Natural killer cell treated with Interleukin-12 subunit alpha and Interleukin-12 subunit beta and Interleukin-15 and Interleukin-18, amount 100 ng/mL, for 72 hours (primary cell): ENCODE measurements at places on chromosomes 1 and 21.

- no peak for DNase-seq
Observed at GRCh38 chr21:46171996-46172862, 12.0 kb downstream of the SPATC1L start.

GRCh38 chr1:58576727-58577653 lies at the start of gene TACSTD2:
TSS of gene TACSTD2 (minus strand) at chr1:58577252. CDS start at chr1:58577156, 96 bp downstream.
- no peak for DNase-seq

DNA sequence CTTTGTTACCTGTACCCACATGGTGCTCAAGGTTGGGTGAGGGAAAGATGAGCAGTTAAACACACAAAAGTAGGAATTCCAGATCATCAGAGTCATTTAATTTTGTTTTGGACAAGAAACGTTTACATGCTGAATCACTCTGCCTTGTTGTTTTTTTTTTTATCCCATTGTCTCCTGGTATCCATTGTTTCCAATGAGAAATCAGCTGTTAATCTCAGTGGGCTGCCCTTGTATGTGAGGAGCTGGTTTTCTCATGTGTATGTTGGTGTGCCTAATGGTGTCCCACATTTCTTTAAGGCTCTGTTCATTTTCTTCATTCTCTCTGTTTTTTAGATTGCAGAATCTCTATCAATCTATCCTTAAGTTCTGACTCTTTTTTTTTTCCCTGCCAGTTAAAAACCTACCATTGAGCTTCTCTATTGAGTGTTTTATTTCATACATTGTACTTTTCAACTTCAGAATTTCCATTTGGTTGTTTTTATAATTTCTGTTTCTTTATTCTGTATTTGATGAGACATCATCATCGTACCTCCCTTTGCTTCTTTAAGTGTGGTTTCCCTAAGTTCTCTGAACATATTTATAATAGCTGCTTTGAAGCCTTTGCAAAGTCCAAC lies 8.8 kb upstream of the OBSCN start:
- no peak for DNase-seq

GRCh38 chr1:64940025-64940424 lies 26.3 kb downstream of the JAK1 start:
- DNase-seq = no peak

DNA sequence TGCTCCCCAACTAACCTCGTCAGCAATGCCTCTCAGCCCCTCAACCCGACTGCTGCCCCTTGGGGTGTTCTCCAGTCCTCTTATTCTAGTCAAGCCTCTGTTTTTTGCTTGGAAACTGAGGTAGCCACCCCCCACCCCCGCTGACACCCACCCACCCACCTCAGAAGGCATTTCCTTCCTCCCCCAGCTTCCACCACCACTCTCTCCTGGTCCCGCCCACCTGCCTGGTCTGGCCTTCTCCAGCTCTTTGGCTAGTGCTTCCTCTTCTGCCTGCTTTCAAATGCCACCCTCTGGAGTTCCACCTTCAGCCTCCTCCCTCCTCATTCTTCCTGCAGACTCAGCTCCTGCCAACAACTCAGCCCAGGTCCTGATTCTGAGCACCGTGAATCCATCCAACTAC lies 35.3 kb downstream of the OLFML2B start:
- no peak for DNase-seq

DNA sequence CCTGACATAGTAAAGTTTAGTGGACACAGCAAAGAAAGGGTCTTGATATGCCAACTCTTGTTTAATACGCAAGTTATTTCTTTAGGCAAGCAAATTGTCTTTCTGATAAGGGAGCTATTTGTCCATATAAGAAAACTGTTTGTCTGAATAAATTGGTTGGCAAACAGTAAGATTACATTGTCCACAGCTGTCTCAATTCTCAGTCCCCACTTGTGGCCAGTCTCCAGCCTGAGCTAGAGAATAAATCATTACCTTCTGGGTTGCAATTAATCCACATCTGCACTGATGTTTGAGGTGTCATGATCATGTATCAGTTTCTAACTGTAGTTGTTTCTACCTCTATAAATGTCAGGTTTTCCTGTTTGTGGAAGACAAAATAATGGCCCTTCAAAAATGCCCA lies 60.0 kb upstream of the TNR start:
- no peak for DNase-seq

GRCh38 chr1:41368801-41369200 lies 7.6 kb downstream of the FOXO6 start:
- DNase-seq = no peak

GRCh38 chr1:4048076-4048475 lies 148.0 kb upstream of the C1orf174 start:
- no peak for DNase-seq

GRCh38 chr1:74683656-74684055 lies 10.1 kb upstream of the ERICH3 start:
- no peak for DNase-seq

GRCh38 chr1:177820213-177820612 lies 149.6 kb downstream of the SEC16B start:
- no peak for DNase-seq

- DNase-seq = no peak
Observed at GRCh38 chr1:94602802-94603625, 61.5 kb upstream of the F3 start.

DNA sequence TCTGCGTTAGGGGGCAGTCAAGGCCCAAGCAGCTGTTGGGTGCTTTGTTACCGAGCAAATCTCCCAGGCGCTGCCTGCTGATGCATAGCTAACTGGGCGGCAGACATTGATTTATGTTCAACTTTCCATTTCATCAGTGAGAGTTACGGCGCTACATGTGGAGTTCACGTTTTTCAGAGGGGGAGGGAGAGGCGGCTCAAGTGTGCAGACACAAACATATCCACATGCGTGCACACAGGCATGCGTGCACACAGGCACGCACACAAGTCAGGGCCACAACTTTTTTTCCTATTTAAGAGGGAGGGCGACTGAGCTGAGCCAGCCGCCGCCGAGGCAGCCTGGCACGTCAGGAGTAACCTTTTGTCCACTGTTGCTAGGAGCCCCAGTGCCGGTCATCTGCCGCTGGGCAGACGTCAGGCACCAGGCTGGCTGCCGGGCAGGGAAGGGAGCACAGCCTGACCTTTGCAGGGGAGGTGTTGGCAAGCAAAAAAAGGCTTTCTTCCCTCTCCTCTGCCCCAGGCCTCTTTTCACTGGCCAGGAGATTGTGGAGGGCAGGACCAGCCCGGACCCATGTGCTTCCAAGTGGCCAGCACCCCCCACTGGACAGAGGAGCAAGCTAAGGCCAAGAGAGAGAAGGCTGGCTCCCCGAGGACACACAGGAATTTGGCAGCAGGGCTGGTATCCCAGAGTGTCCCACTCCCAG lies 73.3 kb downstream of the MRPL37 start:
- no peak for DNase-seq

DNA sequence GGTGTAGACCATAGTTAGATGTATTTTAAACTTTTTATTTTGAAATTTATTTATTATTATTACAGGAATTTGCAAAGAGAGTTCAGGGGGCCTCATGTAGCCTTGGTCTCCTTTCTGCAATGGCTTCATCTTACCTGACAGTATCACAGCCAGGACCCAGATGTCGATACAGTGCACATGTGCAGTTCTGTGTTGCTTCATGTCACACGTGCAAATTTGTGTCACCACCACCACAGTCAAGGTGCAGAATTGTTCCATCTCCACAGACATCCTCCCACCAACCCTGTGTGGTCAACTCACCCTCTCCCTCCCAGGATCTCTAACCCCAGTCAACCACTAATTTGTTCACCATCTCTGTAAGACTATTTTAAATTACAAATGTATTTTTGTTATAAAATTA lies 184.5 kb downstream of the CAMTA1 start:
- DNase-seq = no peak

- peak; percentile 71 for DNase-seq
Observed at GRCh38 chr1:39196244-39197215, 8.0 kb upstream of the MACF1 start.

GRCh38 chr1:232904566-232904965 lies 45.8 kb upstream of the NTPCR start:
- no peak for DNase-seq

GRCh38 chr1:12057382-12057781 lies 5.7 kb upstream of the TNFRSF8 start:
- no peak for DNase-seq

DNA sequence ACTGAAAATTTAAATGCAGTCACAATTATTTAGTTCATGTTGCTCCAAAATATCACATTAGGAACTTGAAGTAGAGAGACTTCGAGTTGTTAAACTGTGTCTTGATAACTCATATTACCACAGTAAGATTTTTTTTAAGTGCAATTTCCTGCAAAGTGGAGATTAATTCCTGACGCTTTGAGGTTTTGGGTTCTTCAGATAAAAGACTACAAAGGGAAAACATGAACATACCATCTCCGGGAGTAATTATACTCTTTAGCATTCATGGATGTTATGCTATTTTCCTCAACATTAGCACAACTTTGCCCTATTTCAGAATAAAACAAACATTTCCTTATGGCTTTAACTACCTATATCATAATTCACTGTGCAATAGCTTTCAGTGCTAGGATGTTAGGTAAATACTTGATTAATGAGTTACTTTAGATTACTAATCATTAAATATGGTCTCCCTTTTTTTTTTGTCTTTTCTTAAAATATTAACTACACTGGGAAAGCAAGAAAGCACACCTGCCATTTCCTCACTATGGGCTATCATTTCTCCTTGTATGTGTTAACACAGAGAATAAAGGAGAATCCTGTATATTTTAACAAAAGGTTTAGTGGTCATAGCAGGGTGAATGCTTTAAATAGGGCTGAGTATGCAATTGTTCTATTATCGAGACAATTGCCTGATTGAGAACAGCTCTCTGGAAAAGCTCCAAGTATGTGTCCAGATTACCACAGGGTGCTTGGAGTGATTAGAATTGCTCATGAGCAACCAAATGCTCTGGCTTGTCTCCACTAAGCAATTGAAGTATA lies 252.5 kb upstream of the C1orf105 start:
- no peak for DNase-seq

DNA sequence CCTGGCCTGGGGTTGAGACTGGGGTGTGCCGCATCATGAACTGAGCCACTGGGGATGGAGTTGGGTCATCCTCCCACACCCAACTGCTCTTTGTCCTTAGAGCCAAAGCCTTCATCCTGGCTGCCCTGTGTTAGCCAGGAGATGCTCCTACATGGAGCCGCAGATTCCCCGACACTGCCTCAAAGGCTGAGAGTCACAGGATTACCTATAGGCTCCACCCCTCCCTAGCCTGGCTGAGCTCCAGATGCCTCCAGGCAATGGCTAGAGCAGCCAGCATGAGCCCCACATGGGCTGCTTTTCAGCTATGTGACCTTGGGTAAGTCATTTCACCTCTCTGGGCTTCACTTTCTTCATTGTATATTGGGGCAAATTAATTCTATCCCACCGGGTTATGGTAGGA lies 119.9 kb upstream of the POU3F1 start:
- no peak for DNase-seq

DNA sequence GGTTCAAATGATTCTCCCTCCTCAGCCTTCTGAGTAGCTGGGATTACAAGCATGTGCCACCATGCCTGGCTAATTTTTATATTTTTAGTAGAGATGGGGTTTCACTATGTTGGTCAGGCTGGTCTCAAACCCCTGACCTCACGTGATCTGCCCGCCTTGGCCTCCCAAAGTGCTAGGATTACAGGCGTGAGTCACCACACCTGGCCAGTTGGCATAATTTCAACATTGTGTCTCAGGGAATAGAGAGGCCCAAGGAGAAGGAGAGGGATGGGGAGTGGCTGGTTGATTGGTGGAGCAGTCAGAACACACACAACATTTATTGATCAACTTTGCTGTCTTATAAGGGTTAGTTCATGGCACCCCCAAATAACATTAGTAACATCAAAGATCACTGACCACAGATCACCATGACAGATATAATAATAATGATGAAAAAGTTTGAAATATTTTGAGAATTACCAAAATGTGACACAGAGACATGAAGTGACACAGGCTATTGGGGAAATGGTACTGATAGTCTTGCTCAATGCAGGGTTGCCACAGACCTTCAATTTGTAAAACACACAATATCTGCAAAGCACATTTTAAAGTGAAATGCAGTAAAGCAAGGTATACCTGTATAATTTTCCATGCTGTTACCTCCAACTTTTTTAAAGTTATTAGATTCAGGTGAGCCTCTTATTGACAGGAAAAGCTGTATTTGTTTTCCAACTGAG lies 15.8 kb upstream of the CYB5R1 start:
- DNase-seq = no peak

GRCh38 chr1:205319081-205320018 lies 2.2 kb downstream of the NUAK2 start:
- no peak for DNase-seq

- no peak for DNase-seq
Observed at GRCh38 chr21:42503711-42504110, 7.7 kb upstream of the RSPH1 start.

- DNase-seq = no peak
Observed at GRCh38 chr1:245969283-245969682, 537.8 kb downstream of the SMYD3 start.

DNA sequence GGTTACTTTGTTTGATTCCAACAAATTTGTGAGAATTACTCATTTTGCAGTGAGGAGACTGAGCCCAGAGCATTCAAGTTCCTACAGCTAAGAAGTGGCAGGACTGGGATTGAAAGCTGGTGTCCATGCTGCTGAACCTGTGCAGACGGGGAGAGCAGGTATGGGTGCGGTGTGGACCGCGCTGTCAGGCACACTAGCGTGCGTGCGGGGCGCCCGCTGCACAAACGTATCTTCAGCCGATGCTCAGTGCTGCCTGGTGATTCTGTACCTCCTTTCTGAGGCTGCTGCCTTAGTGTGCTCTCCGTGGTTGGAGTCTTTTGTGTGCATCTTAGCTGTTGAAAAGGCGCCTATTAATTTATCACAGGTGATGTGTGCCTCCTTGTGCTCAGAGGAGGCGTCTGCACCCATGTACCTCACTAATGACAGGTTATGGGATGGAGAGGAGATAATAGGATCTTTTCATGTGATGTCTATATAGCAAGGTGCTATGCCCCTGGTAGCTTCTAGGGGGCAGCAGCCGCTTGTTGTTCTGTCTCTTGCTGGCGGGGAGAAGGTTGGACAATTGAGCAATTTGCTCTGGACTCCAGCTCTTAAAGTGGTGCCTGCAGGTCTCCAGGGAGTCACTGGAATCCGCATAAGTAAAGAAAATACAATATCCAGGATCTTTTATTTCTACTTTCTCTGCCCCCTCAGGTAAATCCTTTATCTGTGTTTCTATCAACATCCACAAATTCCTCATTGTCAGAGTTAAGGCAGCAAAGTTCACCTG lies 32.5 kb downstream of the PEX14 start:
- DNase-seq = no peak

GRCh38 chr1:118948351-118948750 lies 39.8 kb downstream of the TBX15 start:
- no peak for DNase-seq

- DNase-seq = no peak
Observed at GRCh38 chr1:62869217-62869754, 85.4 kb downstream of the ATG4C start.

- no peak for DNase-seq
Observed at GRCh38 chr1:111656086-111657017, 36.8 kb downstream of the RAP1A start.
